ENCODE measurements at places on chromosomes 5 and 9.

DNA sequence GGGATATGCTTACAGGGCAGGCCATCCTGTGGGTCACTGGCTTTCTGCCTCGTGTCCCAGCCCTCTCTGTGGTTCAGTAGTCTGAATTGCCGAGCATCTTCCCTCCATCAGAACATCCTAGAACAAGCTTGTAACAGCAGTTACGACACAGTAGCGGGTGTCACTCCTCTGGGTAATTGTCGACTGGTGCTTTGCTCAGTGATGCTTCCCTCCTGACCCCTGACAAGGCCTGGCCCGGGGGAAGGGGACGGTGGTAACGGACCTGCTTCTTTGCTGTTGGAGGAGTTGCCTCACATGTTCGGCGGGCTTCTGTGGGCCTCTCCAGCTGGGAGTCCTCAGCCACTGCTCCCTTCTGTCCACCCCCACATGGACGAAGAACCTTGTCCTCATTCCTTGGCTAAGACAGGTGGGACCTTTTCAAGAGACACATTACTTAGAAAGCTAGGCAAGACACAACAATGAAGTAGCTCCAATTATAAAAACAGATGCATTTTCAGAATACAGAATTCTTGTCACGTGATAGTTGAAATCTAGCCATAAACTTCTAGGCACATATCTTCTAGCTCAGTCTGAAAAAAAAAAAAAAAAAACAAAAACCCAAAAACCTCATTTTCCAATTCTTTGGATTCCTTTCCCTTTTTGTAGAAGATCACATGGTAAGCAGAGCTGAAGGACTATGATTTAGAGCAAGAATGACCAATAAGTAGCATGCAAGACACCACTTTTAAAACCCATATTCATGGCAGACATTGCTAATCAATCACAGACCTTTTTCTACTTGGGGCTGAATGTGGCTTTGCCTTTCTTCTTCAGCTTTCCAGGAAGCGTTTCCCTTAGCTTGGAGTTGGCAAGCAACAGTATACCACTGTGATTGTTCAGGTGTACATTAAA is 25.0 kb downstream of the HMCN2 start:
- DNase-seq = no peak

DNA sequence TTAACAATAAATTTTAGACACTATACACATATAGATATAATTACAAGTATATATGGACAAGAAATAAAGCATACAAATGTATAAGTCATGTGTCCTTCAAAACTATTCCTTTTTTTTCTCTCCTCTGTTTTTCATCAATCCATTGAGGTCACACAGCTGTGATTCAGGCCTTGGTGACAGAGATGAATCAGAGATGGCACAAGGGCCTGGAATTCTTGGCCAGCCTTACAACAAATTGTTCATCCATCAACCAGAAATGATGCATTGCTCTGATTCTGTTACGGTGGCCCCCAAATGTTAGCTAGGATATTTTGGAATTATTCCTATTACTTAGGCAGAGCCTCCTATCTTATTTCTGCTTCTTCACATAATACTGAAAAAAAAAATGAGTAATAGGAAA is 108.7 kb upstream of the MPDZ start:
- DNase-seq = no peak

DNA sequence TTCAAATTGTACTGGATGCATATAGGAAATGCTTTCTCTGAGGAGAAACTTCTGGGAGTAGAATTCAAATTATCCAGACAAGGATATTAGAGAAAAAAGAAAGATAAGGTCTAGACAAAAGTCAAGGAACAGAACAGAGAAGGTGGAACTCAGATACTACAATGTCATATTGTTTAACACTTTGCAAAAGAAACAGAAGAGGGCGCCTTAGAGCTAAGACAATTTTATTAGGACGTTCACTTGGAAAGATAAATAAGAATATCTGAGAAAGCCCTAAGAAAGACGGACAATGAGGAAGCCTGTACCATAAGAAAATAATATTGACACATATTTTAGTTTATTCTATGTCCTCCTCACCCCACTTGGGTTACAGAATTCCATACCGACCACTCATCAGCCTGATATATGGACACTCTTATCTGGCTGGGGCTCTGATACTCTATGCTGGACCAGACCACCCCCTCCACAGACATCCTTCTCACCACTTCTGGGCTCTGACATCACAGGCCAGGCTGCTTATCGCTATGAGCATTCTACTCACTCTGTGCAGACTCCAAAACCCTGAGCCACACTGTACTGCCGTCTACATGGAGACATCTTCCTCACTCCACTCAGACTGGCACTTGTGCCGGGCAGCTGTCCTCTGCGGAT is 9.1 kb upstream of the AK3 start:
- DNase-seq = peak; percentile 24

DNA sequence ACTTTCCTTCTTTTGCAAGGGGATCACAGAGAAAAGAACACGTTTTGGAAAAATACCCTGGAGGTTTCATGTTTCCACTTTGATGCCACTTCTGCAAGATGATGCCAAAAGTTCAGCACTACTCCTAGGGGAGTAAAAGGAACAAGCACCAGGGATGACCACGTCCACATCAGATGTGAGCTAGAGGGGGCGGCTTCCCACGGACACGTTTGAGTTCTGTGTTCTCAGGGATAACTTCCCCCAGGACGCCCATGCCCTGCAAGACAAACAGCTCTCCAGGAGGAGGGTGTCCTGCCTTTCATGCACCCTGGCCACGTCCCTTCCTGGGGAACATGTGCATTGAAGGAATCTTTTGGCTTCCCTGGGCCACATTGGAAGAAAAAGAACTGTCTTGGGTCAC is 66.6 kb upstream of the TRIO start:
- DNase-seq = no peak

GRCh38 chr9:8660383-8660782 is 860.8 kb upstream of the DMAC1 start:
- DNase-seq = no peak

- DNase-seq = no peak
Measured at GRCh38 chr9:114995681-114996221, 65.4 kb upstream of the TNFSF8 start.
